ENCODE measurements at places on chromosomes 4 and X.

GRCh38 chr4:15340902-15341732 lies 86.7 kb upstream of the C1QTNF7 start:
- DNase-seq: no peak

GRCh38 chr4:3372933-3373465 lies 68.8 kb upstream of the HGFAC start:
- peak; percentile 34 for DNase-seq

- DNase-seq: no peak
Measured at GRCh38 chr4:81512001-81512756, 40.5 kb upstream of the RASGEF1B start.

GRCh38 chrX:30971774-30972603 lies 82.9 kb upstream of the TAB3 start:
- DNase-seq: peak; percentile 17

DNA sequence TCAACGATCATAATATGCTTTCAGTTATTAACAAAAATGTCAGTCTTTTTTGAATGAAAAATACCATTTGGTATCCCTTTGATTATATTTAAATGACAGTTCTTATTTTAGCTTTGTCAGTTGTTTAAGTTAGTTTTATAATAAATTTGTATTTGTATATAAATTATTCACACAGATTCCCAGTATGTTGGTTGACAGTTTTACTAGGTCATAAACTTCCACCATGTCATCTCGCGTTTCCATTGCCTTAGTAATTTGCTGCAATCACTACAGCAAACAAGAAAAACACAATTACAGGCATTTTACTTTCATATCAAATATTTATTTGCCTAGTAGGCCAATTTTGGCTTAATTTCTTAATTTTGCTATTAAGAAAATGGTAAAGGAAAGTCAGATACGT lies 109.6 kb upstream of the ANK2 start:
- DNase-seq: no peak

- no peak for DNase-seq
Measured at GRCh38 chr4:143026459-143027170, 158.1 kb upstream of the USP38 start.

DNA sequence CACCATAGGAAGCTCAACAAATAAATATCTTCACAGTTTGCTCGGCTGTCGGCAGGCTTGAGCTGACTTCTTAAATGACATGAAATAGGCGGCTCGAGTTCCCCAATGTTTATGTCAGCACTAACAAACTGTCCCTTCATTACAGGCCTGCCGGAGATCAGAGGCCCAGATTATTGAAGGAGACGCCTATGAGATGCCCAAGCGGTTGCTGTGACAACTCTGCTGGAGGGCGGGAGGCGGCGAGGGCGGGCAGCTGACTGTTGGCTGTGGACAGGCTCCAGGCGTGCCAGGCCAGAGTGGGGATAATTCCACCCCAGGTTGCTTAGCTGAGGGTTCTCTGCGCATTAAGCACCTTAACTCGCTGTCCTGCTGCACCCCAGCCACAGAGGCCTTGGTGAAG lies 39.2 kb upstream of the MSX1 start:
- no peak for DNase-seq

Data from CD4-positive, alpha-beta T cell treated with Interleukin-6 for 4 hours (primary cell).